ENCODE measurements at places on chromosomes 12 and 14.

DNA sequence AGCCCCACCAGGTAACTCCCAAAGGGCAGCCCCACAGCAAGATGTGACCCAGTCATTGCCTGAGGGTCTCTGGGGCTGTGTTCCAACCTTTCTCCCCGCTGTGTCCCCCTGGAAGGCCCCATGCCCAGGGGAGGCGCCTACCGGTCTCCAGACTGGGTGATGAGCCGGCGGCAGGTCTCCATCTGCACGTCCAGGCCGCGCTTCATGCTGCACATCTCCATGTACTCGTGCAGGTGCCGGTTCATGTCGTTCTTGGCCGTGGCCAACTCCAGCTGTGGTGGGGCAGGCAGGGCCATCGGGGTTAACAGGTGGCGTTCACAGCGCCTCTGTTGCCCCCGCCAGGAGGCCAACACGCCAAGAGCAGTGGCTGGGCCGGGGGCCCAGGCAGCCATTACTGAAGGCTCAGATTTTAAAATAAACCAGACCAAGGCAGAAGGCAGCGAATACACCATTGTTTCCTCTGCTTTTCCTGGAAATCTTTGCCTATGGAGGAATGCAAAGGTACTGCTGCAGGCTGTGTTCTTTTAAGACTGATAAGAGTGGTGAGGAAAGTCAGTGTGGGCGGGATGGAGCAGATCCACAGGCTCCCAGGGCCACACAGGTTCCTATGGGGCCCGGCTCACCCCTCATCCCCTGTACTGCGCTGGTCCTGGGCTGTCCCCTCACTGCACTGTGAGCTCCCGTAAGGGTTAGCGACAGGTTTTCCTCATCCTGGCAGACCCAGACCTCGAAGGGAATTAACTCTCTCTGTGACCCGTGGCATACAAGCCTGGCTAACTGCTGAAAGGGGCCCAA is 7.3 kb downstream of the GAPDH start:
- DNase-seq, result no peak

DNA sequence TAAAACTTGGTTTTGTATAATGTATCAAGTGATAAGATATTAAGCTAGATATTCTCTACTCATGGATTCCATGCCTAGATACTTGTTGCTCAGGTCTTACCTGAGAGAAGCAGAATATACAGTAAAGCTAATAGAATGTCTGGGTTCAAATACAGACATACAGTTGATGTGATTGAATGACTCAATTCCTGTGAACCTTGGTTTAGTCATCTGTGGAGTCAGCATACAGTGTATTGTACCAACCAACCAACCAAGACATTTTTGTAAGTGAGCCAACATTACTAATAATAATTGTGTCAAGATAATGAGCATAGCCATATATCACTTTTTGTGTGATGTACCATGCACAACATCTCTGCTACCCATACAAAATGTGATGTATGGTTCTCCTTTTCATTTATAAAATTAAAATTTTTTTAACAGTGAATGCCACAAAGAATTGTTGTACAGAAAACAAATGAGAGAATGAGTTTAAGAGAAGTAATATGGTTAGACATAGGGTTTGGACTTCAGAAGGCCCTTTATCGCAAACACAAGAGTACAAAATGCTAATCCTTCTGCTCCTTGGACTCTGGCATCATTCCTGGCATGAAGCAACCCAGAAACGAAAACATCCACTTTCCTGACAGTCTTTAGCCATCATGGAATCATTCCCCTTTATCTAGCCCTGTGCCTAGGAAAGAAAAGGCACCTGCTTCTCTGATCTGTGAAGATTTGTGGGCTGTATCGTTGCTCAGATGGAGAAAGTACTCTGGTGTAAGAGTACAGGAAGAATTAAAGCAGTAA is 977.2 kb upstream of the USP15 start:
- DNase-seq, result no peak

DNA sequence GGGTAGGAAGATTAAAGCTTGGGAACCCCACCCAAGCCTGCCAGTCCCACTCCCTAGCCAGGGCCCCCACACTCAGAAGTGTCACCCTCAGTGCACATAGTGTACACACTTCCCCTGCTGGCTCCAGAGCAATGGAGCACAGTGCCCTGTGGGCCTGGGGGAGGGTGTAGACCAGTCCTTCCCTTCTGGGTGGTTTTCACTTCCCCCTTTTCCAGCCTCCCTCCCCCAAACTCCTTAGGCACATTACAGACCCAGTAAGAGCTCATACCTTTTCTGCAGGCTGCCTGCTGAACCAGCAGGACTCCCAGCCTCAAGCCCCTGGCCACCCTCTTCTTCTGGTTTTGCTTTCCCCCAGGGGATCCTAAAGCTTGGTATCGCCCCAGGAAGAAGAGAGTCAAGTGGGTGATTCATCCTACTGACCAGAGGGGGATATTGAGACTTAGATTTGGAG is at the start of gene ZNF385A:
ZNF385A (minus strand) TSS at position 143 of the 451 bp plus-strand sequence. CDS start 219 bp downstream, outside the sequence.
- DNase-seq, result peak; percentile 87

GRCh38 chr12:118773956-118774723 is 207.2 kb upstream of the SRRM4 start:
- DNase-seq, result peak; percentile 95

GRCh38 chr12:108575199-108575912 is 13.0 kb downstream of the ISCU start:
- no peak for DNase-seq

- no peak for DNase-seq
Observed at GRCh38 chr14:84085493-84085892, 1444.5 kb upstream of the FLRT2 start.

DNA sequence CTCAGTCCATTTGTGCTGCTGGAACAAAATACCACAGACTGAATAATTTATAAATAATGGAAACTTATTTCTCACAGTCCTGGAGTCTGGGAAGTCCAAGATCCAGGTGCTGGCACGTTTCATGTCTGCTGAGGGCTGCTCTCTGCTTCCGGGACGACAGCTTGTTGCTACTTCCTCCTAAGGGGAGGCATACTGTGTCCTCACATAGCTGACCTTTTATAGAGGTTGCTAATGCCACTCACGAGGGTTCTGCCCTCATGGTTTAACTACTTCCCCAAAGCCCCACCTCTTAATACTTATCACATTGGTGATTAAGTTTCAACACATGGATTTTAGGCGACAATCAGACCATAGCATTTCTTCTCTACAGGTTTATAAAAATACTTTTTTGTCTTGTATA is 411.1 kb downstream of the NRXN3 start:
- no peak for DNase-seq

GRCh38 chr14:72608391-72609204 is 285.3 kb downstream of the DPF3 start:
- no peak for DNase-seq

- no peak for DNase-seq
Observed at GRCh38 chr12:80780746-80781145, 64.0 kb downstream of the MYF5 start.

GRCh38 chr14:104506461-104507253 is 72.9 kb upstream of the C14orf180 start:
- no peak for DNase-seq

GRCh38 chr12:93848523-93849101 is 171.4 kb downstream of the CRADD start:
- no peak for DNase-seq

DNA sequence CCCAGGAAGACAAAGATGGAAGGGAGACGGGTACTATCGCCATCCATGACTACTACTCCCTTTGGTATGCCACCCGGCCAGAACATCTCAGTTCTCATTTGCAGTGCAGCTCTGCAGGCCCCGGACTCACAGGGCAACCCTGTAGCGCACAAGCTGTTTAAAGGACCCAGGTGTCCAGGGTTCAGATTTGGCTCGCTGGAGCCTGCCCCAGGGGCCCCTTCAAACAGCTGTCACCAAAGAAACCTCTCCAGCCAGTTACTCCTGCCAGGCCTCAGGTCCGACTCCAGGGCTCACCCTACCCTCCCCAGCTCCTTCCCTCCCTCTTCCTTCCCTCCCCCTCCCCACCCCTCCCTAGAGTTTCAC is 5.5 kb upstream of the CHD4 start:
- DNase-seq, result no peak

GRCh38 chr14:49732896-49733295 is 35.1 kb upstream of the KLHDC2 start:
- DNase-seq, result no peak

DNA sequence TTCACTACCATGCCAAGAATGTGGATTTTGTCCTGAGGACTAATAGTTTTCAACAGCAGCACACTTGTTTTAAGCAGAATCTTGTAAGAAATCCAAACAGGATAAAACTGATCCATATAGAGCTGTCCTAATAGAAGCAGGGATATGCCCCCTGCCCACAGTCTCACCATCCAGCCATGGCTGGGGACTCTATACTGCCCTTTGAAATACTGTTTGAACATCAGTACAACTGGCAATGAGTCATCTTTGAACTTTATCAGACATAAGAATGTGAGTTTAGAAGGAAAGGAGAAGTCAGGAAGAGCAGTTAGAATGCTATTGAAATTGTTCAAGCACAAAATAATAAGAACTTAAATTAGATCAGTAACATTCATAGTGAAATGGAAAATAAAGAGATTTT is 3.8 kb upstream of the C12orf42 start:
- no peak for DNase-seq

GRCh38 chr14:96592591-96593386 is 90.6 kb downstream of the PAPOLA start:
- peak; percentile 55 for DNase-seq

- DNase-seq, result peak; percentile 29
Observed at GRCh38 chr12:12784911-12785814, at the start of gene APOLD1. Gene APOLD1, plus strand, starts transcription at chr12:12785659. Its CDS starts 33 bp downstream, at chr12:12785692.

DNA sequence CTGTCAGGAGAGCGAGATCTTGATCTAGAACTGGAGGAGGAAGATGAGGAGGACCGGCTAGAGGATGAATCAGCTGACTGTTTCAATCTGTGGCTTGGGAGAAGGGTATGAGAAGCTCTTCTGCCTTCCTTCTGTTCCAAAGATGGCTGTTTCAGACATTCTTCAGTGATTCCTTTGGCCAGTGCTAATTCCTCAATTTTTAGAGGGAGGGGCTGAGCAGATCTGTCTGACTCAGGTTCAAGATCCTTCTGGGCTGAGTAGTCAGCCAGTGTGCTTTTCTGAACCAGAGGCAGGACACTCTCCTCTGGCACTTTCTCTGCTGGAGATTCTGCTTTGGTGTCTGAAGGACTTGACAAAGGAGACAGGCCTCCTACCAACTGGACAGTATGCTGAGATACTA is 15.2 kb downstream of the ACIN1 start:
- DNase-seq, result no peak

- DNase-seq, result peak; percentile 95
Observed at GRCh38 chr12:49347311-49348193, 864 bp downstream of the DNAJC22 start.

GRCh38 chr12:68224613-68225285 is 861 bp downstream of the IL26 start:
- DNase-seq, result no peak

- no peak for DNase-seq
Observed at GRCh38 chr12:49553512-49554088, 14.3 kb downstream of the MCRS1 start.

GRCh38 chr14:102795060-102795925 is 18.0 kb downstream of the TRAF3 start:
- no peak for DNase-seq

DNA sequence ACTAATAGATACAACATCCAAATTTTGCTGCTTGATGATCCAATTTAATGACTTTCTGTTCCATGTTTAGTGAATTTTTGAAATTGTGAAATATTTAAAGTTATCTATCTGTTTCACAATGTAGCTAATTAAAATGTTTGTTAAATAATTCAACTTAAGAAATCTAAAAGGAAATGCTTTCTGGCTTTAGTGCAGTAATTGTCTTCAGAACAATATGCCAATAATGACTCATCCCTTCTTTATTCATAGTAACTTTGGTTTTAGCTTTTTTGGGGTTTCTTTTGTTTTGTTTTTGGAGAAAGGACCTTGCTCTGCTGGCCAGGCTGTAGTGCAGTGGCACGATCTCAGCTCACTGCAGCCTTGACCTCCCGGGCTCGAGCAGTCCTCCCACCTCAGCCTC is 479.2 kb upstream of the RGS6 start:
- DNase-seq, result no peak

DNA sequence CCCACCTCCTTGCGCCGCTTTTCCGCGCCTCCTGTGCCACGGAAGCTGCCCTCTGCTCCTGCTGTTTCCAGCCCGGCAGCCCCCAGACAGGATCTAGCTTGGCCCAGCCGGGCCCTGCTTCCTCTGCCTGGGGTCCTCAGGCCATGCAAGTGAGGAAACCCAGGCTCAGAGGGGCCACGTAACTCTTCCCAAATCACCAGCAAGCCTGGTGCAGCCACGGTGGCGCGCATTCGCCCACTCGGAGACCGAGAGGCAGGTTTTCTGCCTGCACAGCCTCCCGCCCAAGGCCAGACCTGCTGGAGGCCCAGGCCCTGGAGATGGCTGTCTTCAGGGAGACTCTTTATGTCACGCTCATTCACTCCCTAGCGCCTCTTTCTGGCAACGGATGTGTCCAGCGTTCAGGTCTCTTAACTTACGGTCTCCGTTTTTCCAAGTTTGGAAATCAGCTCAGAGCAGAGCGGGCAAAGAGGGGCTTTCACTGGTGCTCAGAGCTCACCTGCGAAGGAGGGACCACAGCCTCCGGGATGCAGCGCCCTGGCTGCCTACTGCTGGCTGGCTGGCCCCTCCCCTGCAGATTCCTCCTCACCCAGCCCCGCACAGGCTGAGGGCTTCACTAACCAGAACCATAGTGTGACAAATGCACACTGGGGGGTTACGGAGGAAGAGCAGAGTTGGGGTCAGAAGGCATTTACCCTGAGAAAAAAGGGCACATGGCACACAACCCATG is 20.6 kb upstream of the CEP170B start:
- no peak for DNase-seq

- no peak for DNase-seq
Observed at GRCh38 chr14:90797919-90798318, 18.3 kb downstream of the TTC7B start.

- no peak for DNase-seq
Observed at GRCh38 chr12:61713121-61713520, 547.1 kb upstream of the USP15 start.

GRCh38 chr12:24929953-24930352 is 18.9 kb downstream of the BCAT1 start:
- no peak for DNase-seq

GRCh38 chr12:122265476-122265875 is 818 bp downstream of the VPS33A start:
- DNase-seq, result no peak

- no peak for DNase-seq
Observed at GRCh38 chr14:36315159-36315853, 5.1 kb downstream of the MBIP start.

- DNase-seq, result no peak
Observed at GRCh38 chr14:21100931-21101330, at the start of gene TMEM253. Gene TMEM253, plus strand, starts transcription at chr14:21101066. Its CDS starts 278 bp downstream, at chr14:21101344.

GRCh38 chr12:100632445-100632892 is 59.0 kb downstream of the GAS2L3 start:
- no peak for DNase-seq

DNA sequence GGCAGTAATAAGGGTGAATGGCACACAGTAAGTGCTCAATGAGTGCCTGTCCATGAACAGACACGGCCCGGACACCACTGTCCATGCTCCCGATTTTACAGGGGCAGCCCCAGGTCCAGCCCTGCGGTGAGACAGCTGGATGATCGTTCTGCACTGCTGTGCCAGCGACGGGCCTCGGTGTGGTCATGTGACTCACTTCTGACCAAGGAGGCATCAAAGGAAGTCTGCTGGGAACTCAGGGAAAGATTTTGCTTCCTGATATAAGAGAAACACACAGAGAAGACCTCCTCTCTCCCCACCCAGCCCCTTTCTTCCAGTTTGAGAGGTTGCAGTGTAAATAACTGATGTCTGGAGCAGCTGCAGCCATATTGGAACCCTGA is 126.6 kb downstream of the SCARB1 start:
- DNase-seq, result no peak

GRCh38 chr12:95922231-95922630 is 20.2 kb downstream of the CCDC38 start:
- DNase-seq, result no peak

- no peak for DNase-seq
Observed at GRCh38 chr12:113214895-113215400, 6.3 kb upstream of the TPCN1 start.
